ENCODE measurements at places on chromosomes 6 and 20.
A peak's percentile ranks its signal among the peaks of the same experiment; 100 is the strongest.

GRCh38 chr20:22918286-22918983 lies 116.7 kb upstream of the SSTR4 start:
- no peak for DNase-seq

DNA sequence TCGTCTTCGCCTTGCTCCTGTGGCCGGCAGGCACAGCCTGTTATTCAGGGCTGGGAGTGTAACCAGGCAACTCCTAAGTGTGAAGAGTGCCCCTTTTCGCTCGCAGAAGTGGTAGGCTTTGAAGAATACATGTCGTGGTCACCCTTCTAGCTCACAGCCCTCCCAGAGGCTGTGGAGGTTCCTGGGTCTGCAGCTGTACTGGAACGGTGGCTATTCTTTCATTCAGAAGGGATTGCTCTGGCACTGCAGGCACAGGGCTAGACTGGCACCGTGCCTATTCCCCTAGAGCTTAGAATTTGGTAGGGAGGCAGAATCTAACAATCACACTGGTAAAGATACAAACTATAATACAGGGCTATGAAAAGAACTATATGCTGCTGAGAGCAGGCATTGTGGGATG lies 1.1 kb upstream of the SRSF12 start:
- no peak for DNase-seq

DNA sequence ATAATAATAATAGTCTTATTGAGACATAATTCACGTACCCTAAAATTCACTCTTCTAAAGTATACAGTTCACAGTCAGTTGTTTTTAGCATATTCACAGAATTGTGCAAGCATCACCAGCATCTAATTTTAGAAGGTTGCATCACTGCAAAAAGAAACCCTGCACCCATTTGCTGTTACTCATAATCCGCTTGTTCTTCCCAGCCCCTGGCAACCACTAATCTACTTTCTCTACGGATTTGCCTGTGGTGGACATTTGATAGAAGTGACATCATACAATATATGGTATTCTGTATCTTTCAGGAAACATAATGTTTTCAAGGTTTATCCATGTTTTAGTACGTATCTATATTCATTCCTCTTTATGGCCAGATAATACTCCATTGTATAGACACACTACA lies 41.5 kb upstream of the FAM184A start:
- DNase-seq: peak; percentile 52

- DNase-seq: no peak
These were observed 5.1 kb downstream of the BLOC1S5 start for GRCh38 chr6:8059129-8059528.

- DNase-seq: no peak
These were observed 121.2 kb upstream of the AKAP12 start for GRCh38 chr6:151118461-151119123.

- DNase-seq: no peak
These were observed 22.8 kb downstream of the SCML4 start for GRCh38 chr6:107801173-107801886.
